ENCODE measurements at places on chromosomes 7 and 10.

DNA sequence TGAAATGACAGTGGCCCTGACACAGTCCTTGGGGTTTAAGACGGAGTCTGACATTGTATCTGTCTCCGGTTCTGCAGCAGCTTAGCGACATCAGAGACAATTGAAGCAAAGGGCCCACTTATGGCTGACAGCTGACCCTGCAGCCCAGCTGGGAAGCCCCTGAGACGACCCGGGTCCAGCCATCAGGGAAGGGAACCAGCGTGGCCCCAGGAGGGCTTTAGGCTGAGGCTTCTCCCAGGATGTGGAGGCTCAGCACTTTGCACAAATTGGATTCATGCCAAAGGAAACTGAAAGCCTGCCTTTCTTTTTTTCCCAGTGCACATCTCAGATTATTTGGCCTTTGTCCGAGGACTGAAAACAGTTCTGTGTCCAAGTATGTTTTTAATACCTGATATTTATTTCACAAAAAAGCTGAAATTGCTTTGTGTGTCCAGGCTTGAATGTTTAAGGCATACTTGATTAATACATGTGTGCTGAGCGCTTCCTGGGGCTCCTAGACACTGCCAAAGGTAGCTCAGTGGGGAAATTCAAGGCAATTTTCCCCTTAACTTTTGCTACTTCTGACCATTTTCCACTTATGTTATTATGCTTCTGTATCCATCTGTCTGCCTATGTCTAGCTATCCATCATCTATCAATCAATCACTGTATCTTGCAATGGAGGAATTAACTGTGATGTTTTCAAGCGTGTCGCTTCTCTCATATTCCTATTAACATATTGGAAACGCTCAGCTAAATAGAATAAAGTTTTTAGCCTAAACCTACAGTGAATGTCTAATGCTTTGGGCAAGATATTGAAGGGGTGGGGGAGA lies 34.8 kb downstream of the KLF6 start:
- DNase-seq = no peak

GRCh38 chr7:128191136-128191844 lies 49.8 kb upstream of the LEP start:
- no peak for DNase-seq

- no peak for DNase-seq
Observed at GRCh38 chr7:8594115-8594514, 160.7 kb downstream of the NXPH1 start.

GRCh38 chr7:4792537-4793126 lies 17.2 kb downstream of the AP5Z1 start:
- DNase-seq = no peak

DNA sequence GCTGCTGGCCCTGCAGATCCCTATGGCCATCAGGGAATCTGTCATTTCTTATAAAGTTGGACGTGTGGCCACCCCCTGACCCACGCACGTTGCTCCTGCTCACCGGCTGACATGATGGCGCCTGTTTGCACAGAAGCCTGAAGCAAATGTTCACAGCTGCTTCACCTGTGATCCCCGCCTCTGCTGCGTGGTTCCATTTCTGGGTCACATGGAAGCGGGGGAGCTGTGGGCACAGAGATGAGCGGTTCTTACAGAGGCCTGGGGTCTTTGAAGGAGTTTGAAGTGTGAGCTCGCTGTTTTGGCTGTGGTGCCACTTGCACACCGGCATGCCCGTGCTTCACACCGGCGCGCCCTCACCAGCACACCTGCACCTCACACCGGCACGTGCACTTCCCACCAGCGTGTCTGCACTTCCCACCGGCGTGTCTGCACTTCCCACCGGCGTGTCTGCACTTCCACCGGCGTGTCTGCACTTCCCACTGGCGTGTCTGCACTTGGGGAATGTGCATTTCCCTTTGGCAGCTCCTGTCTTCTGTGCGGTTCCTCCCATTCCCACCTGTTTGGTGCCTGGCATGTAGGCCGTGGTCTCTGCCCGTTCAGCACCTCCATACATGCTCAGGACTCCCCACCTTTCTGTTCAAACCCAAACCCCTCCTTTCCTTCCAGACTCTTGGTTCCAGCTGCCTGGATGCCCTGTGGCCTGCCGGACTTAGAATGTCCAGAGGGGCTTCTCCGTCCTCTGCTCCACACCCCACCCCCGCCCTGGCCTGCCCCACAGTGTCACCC lies 86.7 kb downstream of the INPP5A start:
- no peak for DNase-seq

DNA sequence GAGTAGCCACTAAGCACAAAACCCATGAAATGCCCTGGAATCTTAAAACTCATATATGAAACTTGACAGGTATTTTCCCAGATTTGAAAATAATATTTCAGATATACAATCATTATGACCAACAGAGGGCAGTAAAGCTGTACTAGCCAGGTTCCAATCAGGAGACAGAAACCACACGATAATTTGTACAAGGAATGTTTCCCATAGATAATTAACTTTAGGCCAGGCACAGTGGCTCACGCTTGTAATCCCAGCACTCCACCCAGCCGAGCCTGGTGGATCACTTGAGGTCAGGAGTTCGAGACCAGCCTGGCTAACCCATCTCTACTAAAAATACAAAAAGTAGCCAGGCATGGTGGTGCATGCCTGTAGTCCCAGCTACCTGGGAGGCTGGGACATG lies 31.0 kb upstream of the NUB1 start:
- DNase-seq = no peak

DNA sequence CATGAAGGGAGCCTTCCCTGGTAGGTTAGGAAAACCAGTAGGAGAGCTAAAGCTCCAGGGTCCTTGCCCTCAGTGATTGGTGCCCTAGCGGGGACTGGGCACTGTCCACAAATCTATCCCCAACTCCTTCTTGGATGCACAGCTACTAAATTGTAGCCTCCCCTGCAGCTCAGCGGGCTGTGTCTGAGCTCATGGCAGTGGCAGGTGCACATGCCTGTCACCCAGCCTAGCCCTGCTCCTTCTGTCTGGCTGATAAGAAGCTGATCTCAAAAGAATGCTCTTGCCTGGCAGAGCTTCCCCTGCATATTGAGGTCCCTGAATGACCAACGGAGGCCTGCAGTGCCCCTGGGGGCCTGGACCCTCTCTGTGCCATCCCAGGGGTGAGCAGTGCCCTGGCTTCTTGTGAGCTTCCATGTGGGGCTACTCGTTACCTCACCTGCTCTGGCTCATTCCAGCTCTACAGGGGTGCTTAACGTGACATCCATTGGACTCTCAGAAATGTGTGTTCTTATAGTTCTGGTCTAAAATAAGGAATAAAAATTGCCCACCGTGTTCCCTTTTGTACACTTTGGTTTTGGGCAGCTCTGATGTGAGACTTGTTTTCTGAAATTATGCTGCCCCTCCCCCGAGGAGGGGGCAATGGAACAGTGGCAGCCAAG lies 59.8 kb upstream of the ANTXRL start:
- no peak for DNase-seq

GRCh38 chr7:91013078-91013477 lies 251.2 kb upstream of the FZD1 start:
- no peak for DNase-seq

- DNase-seq = no peak
Observed at GRCh38 chr10:77328272-77328816, 309.3 kb downstream of the KCNMA1 start.

- DNase-seq = no peak
Observed at GRCh38 chr7:94403546-94403945, 8.9 kb downstream of the COL1A2 start.

DNA sequence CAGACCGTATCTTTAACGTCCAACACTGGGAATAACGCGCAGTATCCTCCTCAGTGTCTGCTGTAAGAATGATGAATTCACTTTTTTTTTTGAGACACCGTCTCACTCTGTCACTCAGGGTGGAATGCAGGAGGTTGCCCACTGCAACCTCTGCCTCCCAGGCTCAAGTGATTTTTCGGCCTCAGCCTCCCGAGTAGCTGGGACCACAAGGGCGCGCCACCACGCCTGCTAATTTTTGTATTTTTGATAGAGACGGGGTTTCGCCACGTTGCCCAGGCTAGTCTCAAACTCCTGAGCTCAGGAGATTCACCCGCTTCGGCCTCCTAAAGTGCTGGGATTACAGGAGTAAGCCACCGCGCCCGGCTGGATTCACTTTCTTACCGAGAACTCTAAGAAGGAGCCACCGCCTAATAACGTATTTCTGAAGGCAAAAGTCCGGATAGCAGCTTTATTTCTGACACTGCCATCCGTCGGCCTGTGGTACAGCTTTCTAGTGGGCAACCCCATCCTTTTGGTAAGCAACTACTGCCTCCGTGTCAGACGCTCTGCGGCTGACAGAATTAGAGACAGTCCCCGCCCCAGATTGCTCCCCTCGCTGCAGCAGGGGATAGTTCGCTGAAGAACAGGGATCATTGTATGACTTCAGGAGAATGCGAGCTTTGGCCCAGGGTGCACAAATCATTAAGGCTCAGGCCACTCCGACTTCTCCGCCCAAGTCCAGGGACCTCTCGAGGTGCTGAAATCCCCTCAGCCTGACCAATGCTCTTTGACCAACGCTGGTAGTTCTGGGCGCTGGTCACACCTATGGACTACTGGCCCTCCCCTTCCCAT lies 662 bp downstream of the POLR3A start:
- no peak for DNase-seq

- no peak for DNase-seq
Observed at GRCh38 chr10:71323407-71323806, 4.3 kb downstream of the SLC29A3 start.

DNA sequence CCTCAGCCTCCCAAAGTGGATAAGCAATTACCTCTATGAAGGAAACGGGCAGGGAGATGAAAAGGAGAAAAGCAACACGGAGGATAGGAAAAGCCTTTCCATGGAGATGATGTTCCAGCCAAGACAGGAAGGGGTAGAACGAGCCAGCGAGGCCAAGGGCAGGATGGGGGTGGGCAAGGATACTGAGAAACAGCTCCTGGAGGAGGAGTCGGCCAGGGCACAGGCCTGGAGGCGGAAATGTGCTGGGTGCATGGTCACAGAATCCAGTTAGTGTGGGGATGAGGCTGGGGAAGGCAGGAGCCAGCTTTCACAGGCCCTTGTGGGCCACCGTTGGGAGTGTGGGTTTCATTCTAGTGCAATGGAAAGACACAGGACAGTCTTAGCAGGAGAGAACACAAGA lies 162.6 kb downstream of the JAZF1 start:
- no peak for DNase-seq

DNA sequence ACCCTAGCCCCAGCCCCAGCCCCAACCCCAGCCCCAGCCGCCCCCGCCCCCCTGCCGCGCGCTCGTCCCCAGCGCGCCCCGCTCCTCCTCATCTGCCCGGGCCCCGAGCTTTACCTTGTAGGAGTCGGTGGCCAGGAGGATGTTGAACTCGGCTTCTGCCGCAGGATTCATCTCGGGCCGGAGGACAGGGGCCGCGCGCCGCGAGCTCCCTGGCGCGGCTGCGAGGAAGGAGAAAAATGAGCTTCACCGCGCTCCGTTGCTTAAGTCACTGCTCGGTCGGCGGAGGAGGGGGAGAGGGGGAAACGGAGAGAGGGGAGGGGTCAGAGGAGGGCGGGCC lies at the start of gene NAMPT:
NAMPT (minus strand) TSS at position 270 of the 337 bp plus-strand sequence; CDS start at position 171, 99 bp downstream.
- no peak for DNase-seq

DNA sequence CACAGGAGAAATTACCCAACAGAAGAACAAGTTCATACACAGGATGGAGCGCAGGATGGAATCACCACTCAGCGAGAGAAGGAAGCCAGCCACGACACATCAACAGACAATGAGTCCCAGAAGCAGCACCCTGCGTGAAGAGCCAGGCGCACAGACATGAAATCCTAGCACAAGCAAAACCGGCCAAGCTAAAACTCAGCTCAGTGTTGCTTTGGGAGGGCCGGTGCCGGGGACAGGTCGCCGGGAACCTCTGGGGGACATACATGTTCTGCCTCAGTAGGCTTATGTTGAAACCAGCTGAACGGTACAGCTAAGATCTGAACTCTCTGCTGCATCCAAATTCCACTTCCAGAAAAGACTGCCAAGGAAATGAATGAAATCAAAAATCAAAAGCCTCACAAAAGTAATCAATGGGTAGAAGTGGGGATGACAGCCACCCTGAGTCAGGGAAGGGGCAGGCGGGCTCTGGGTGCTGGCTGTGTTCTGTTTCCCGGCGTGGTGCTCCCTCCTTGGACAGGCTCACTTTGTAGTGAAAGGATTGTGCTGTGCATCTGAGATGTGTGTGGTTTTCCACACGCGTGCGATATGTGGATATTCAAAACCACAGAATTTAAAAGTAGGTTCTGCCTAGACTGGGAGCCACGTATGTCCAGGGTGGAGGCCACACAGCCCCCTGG lies 114.7 kb downstream of the PDGFA start:
- DNase-seq = no peak

- no peak for DNase-seq
Observed at GRCh38 chr10:103089493-103089892, 103.6 kb downstream of the NT5C2 start.
